Activated CD4-positive, alpha-beta T cell treated with anti-CD3 and anti-CD28 coated beads, Interleukin-2, amount 50 U/mL, for 24 hours (primary cell): ENCODE measurements at places on chromosomes 7 and 10.

GRCh38 chr10:1043532-1043995, 5.4 kb downstream of the IDI1 start:
- no peak for DNase-seq

- DNase-seq, result no peak
Observed at GRCh38 chr10:129960481-129961156, 3.5 kb downstream of the EBF3 start.

- no peak for DNase-seq
Observed at GRCh38 chr10:63976538-63976937, 455.3 kb downstream of the REEP3 start.

DNA sequence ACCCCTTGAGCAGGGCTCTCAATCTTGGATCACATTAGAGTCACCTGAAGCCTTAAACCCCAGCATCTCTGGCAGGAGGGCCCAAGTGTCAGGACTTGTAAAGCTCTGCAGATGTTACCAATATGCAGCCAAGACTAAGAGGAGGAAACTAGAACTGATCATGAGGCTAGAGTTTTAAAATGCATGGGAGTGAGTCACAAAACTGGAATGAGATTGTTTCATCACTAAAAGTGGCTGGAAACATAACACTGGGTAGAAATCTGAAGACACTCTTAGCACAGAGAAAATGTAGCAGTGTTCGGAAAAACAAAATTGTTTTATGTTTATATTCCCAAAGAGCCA, 63.3 kb upstream of the GHITM start:
- DNase-seq, result no peak

GRCh38 chr10:30404540-30404939, 29.4 kb upstream of the MAP3K8 start:
- no peak for DNase-seq

DNA sequence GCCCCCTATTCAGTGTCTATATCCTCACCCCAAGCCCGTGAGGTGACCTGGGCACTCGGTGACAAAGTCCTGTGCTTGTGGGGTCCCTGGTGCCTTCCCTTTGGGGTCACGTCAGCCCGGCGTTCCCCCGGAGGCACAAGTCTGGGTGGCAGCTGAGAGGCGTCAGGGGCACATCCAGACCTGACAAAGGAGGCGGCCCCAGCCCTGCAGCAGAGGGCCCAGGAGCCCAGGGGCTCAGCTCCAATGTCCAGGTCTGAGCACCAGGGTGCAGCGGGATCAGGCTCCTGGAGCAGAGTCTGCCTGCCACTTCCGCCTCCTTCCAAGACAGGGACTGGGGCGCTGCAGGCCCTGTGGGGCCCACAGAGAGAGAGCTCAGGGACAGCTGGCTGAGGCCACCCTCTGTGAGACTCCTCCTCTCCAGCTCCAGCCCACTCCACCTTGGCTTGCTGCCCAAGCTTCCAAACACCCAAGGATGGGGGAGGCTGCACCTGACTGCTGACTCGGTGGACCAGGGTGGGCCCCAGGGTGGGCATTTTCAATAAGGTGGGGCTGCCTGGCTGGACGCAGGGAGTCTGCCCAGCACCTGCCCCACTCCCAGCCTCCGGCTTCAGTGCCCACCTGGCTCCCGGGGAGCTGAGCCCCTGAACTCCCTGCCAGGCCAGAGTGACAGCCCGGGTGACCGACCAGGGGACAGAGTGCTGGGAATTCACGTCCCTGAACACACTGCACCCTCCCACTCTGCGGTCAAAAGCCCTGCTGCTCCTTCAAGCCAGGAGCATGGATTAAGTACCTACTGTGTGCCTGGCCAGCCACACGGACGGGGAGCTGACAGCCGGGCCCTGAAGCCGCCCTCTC, 1.0 kb upstream of the KNDC1 start:
- DNase-seq, result no peak

DNA sequence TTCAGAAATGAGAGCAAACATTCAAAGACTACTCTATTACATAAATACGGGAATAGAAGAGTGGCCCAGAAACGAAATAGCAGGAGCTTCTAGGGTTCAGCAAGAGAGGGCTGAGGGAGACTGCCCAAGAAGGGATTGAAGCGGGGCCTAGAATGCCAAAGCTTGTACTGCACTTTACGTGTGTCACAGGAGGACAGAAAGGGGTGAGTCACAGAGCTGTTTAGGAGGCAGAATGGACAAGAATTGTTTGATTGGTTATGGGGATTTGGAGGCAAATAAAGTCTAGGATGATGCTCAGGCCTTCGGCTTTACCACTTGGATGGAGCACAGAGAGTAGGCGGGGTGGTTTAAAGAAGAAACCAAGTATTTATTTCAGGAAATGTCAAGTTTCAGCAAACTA, 11.3 kb upstream of the FXYD4 start:
- DNase-seq, result no peak

- no peak for DNase-seq
Observed at GRCh38 chr7:99362801-99363200, 11.7 kb upstream of the ARPC1B start.

- DNase-seq, result no peak
Observed at GRCh38 chr7:100942045-100942774, 7.1 kb upstream of the MUC3A start.

DNA sequence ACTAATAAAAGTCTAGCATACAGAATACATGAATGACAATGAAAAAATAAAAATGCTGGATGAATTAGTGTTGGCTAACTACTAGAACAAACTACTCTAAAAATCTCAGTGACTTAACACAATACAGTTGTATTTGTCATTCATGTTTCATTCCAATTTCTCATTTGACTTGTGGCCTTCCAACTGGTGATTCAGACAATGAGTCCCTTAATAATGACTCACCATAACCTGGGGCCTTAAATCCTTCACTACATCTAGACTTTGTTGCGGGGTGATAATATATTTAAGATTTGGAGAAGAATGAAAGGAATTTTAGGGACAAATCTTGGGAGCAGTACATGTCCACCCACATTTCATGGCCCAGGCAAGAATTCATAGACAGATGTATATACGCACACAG, 90.5 kb upstream of the POM121L12 start:
- DNase-seq, result no peak
